ENCODE measurements at places on chromosomes 5 and 9. TPM values are rescaled to one million over a fixed set of nuclear protein-coding genes. Genes with fewer than 3 reads are reported as not detected.

Gene MRPS27
- 76.6 TPM for total RNA-seq

Gene LPAR1
- 10.2 TPM for total RNA-seq

Gene LCP2
- 6.1 TPM for total RNA-seq

Gene SPATA31A3
- not detected for total RNA-seq

Gene PCA3
- not detected for total RNA-seq
